ENCODE measurements at places on chromosomes 4 and X.

- no peak for DNase-seq
Observed at GRCh38 chrX:153639177-153640044, 7.6 kb upstream of the DUSP9 start.

DNA sequence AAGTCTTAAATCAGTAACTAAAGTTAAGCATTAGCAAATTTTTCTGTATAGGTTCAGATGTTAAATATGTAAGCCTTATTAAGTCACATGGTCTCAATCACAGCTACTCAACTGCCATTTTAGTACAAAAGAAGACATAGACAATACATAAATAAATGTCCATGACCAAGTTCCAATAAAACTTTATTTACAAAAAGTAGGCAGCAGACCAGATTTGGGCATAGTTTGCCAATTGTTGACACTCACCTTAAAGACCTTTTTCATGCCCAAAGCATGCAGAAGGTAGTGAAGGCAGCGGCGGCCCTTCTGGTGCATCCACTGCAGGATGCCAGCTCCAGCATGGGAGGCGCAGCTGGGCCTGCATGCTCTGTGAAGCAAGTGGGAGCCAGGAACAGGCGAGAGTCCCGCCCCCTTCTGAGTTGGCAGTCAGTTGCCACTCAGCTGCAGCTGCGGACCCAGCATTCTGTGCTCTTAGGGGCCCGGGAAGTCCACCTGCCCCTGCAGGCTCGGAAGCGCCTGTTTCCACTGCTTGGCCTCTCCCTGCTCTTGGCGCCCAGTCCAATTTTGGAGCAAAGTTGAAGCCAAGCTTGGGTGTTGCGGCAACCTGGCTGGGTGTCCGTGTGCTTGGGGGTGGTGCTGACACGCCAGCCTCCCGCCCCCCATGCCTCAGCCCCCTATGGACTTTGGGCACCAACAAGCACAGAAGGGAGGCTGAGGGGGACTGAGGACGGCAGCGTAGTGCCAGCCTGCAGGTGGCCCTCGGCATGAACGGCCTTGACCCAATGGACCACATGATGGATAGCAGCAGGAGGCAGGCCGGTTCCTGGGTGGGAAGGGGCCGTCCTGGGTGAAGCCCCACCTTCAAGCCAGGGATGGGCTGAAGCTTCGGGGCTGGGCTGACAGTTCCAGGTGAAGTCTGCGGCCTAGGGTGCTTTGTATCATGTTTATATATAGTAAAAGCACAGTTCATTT is 42.4 kb upstream of the PABPC4L start:
- DNase-seq = no peak

DNA sequence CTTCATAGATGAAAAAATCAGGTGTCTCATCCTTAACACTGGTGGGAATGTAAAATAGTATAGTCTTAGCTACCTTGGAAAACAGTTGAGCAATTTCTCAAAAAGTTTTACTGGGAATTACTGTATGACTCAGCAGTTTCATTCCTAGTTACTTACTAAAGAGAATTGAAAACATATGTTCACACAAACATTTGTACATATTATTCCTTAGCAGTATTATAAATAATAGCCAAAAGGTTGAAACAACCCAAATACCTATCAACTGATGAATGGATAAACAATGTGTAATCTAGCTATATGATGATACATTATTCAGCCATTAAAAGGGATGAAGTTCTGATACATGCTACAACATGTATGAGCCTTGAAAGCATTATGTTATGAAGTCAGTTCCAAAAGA is 41.7 kb downstream of the RBM46 start:
- DNase-seq = no peak

DNA sequence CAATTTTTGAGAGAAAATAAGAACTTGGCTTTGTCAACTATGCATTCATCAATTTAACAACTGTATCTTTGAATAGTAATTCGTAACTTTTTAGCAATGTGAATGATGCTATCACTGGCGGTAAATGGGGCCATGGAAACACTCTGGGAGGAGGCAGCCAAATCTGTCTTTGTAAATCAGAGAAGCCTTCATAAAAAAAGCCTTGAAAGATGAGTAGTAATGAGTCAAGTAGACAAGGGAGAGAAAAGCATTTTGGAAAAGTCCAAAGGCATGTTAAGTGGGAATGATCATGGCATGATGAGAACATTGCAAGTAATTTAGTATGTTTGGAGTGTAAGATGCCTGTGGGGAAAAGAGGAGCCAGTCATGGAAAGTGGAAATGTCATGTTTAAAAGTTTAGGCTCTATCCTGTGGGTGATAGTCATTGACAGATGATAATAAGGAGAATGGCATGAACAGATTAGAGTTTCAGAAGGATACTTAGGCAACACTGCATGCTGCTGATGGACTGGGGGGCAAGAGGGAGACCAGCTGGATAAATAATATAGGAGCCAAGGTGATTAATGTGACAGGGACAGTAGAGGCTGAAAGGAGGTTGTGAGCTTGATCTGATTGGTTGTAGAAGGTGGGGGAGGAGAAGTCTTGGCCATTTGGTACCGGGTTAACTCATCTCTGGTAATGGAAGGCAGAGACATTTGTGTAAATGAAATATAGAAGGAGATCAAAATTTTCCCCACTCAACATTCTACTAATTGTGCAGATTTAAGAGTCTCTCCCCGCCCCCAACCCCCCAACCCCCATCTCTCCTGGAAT is 16.3 kb downstream of the SPRY1 start:
- DNase-seq = no peak

DNA sequence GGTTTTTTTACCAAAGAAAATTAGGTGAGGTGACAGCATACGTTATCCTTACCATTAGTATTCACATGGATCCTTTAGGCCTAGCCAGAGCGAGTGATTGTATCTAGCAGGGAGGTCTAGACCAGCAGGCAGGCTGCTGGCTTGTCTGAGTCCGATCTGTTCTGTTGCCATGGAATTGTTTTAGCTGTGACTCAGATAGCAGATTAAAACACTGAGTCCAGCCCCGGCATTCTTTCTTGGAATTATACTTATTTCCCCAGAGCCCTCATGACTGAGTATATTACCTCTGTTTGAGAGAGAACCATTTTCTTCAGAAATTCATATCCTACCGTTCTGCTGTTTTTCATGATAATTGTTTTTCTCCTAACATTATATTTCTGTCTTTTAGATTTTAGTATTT is 37.4 kb downstream of the OCRL start:
- DNase-seq = no peak

DNA sequence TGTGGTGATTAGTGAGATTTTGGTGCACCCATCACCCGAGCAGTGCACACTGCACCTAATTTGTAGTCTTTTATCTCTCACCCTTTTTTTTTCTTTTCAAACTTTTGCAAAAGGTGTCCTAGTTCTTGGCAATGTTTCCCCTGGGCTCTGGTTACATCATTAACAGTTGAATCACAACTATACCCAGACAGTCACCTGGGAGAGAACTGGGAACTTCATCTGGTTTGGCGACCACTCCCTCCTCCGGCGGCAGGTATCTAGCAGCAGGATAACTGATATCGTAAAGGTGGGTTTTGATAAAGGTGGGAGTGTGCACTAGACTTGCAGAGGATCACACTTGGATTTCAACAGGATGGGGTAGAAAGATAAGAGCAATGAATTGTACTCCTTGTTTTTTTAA is 140.5 kb downstream of the CHIC2 start:
- DNase-seq = no peak

- DNase-seq = no peak
Observed at GRCh38 chr4:52657618-52658501, 1.2 kb downstream of the USP46 start.

GRCh38 chr4:36917413-36917812 is 327.1 kb upstream of the NWD2 start:
- DNase-seq = no peak

DNA sequence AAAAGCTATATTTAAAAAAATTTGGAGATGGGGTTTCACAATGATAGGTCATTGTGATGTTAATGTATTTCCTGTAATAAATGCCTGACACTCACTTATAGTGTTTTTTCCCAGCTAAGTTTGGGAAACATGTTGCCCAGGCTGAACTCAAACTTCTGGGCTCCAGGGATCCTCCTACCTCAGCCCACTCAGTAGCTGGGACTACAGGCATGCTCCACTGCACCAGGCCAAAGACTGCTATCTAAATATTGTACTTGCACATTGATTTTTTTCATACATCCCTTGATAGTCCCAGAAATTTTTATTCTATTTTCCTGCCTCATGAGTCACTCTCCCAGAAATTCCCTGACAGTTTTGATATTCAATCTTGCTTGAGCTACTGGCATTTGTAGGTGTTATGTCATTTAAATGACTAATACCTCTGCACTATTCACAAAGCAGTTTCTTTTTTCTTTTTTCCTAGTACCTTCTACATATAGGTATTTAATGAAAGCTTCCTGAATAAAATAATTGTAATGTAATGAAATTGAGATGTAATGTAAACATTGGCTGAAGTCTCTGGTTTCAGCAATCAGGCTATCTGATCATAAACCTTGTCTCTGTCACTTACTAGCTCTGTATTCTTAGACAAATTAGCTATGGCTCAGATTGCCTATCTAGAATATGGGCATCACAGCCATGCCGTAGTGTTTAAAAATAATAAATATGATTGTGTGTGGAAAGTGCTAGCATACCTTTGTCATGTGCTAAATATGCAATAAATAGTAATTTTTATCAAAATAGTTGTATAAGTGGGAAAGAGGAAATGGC is 1973.0 kb upstream of the AGA start:
- DNase-seq = no peak

DNA sequence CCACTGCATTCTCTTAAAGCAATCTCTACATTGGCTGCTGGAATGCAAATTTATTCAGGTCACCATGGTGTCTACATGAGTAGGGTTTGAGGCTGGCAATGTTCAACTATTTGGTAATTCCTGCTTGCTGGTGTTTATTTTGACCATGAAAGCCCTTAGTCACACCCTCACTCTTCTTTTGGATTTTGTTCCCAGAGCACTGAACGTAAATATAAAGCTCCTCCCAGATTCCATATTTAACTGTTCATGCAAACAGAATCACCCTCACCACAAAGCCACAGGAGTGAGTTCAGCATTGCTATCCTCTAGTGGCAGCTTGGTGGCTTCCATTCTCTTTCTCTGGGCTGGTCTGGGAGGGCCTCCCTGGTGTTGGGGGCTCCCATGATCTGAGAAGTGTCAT is 82.8 kb downstream of the LNX1 start:
- DNase-seq = no peak

DNA sequence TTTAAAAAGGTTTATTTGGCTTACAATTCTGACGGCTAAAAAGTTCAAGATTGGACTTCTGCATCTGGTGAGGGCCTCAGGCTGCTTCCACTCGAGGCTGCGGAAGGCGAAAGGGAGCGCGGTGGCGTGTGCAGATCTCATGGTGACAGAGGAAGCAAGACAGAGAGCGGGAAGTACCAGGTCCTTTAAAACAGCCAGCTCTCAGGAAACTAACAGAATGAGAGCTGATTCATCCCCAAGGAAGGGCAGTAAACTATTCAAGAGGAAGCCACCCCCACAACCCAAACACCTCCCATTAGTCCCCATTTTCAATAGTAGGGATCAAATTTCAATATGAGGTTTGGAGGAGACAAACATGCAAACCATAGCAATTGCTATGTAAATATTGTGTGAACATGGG is 2144.2 kb upstream of the AGA start:
- no peak for DNase-seq

DNA sequence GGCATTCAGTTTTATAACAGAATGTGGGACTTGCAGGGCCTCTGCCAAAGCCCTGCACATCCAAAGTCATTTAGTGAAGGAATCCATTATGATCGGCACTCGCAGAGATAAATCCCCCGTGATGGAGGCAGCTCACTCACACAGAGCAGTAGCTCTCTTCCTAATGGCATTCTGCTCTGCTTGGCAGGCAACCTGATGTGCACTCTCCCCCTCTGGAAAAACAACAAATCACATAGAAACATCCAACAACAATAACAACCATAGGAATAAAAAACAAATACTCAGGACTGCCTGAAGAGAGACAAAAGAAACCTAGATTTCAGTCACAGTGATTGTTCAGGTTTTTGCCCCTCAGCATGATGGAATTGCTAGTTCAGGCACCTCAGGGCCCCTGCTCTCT is 59.7 kb downstream of the NAA11 start:
- DNase-seq = no peak

DNA sequence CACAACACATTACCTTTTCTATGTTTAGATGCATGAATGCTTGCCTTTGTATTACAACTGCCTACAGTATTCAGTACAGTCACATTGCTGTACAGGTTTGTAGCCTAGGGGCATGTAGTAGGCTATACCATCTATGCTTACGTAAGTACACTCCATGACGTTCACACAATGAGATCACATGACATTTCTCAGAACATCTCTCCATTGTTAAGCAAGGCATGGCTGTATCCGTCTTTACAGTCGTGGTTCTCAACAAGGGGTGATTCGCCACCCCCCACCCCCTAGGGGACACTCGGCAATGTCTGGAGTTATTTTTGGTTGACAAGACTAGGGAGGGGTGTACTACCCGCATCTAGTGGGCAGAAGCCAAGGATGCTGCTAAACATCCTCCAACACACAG is 12.1 kb downstream of the CD99L2 start:
- DNase-seq = no peak

GRCh38 chr4:169210504-169211118 is 60.1 kb downstream of the SH3RF1 start:
- DNase-seq = no peak

- no peak for DNase-seq
Observed at GRCh38 chrX:105695451-105695850, 126.9 kb upstream of the NRK start.

DNA sequence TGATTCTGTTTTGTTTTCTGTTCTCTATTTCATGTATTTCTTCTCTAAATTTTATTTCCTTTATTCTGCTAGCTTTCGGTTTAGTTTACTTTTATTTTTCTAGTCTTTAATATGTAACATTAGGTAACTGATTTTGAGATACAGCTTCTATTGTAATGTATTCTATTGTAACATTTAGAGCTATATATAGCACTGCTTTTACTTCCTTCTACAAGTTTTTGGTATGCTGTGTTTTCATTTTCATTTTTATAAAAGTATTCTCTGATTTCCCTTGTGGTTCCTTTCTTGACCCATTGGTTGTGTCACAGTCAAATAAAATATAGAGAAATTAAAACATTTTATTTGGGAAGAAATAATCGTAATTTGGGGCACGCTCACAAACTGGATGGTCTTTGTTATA is 13.9 kb upstream of the CT47A1 start:
- no peak for DNase-seq

GRCh38 chrX:44951572-44952067 is 78.6 kb downstream of the KDM6A start:
- no peak for DNase-seq

DNA sequence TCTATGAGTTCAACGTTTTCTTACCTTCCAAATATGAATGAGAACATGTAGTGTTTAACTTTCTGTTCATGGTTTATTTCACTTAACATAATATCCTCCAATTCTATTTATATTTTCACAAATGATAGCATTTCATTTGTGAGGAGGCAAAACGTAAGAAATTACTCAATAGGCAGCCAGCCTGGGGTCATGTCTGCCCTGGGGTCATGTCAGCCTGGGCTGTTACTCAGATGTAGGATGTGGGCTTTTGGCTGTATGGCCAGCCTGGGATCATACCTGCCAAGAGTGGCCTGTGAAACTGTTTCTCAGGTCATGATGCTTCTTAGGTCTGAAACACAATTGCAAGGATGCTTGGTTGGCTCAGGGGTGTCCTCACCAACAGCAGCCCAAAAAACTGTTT is 187.0 kb downstream of the FBXO8 start:
- DNase-seq = no peak

- no peak for DNase-seq
Observed at GRCh38 chr4:72319601-72320021, 249.4 kb downstream of the ADAMTS3 start.
